Trophoblast cell (in vitro differentiated cells and primary cell): ENCODE measurements at places on chromosomes 13 and 19.

DNA sequence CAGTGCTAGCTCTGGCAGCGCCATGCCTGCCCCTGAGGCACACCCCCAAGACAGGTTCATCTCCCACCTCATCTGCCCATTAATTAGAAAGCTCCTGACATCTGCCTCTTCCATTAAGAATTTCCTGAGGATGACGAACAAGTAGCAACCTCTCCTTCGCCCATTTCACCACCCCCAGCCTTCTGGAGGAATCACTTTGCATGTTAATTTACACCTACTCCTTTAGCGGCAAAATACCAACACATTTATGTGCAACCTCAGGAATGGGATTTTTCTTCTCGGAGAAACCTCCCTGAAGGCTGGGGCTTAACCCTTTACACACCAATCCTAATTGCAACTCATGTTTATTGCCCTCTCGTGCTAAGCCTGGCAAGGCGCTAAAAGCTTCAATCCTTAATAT, 13.8 kb downstream of the SLC7A1 start:
- H3K36me3 ChIP-seq: peaks cover 3% of the 10 kb centered on the region
- peak; percentile 39 for DNase-seq
- H3K4me1 ChIP-seq: peaks cover 9% of the 10 kb centered on the region
- no peak overlapping the region for H3K27ac ChIP-seq

GRCh38 chr13:43095771-43096719, 72.7 kb downstream of the DNAJC15 start:
- no peak overlapping the region for H3K4me3 ChIP-seq
- H3K27me3 ChIP-seq: no peaks in the 10 kb centered on the region
- DNase-seq: no peak
- no peaks in the 10 kb centered on the region for H3K4me1 ChIP-seq
- H3K27ac ChIP-seq: no peak overlapping the region

GRCh38 chr13:48575031-48575430, 42.2 kb upstream of the RCBTB2 start:
- no peaks in the 10 kb centered on the region for H3K36me3 ChIP-seq
- H3K27me3 ChIP-seq: no peaks in the 10 kb centered on the region
- no peak overlapping the region for H3K4me3 ChIP-seq
- peaks cover 3% of the 10 kb centered on the region for H3K4me1 ChIP-seq

GRCh38 chr13:27411341-27411740, 13.1 kb upstream of the GTF3A start:
- no peaks in the 10 kb centered on the region for H3K27me3 ChIP-seq
- H3K4me3 ChIP-seq: no peak overlapping the region
- no peak for DNase-seq
- H3K27ac ChIP-seq: no peak overlapping the region
- H3K4me1 ChIP-seq: no peaks in the 10 kb centered on the region
- H3K36me3 ChIP-seq: no peaks in the 10 kb centered on the region

GRCh38 chr19:13588957-13589833, 82.9 kb upstream of the CACNA1A start:
- H3K27ac ChIP-seq: no peak overlapping the region
- no peaks in the 10 kb centered on the region for H3K4me1 ChIP-seq
- DNase-seq: peak; percentile 50
- H3K27me3 ChIP-seq: no peaks in the 10 kb centered on the region
- H3K4me3 ChIP-seq: no peak overlapping the region

DNA sequence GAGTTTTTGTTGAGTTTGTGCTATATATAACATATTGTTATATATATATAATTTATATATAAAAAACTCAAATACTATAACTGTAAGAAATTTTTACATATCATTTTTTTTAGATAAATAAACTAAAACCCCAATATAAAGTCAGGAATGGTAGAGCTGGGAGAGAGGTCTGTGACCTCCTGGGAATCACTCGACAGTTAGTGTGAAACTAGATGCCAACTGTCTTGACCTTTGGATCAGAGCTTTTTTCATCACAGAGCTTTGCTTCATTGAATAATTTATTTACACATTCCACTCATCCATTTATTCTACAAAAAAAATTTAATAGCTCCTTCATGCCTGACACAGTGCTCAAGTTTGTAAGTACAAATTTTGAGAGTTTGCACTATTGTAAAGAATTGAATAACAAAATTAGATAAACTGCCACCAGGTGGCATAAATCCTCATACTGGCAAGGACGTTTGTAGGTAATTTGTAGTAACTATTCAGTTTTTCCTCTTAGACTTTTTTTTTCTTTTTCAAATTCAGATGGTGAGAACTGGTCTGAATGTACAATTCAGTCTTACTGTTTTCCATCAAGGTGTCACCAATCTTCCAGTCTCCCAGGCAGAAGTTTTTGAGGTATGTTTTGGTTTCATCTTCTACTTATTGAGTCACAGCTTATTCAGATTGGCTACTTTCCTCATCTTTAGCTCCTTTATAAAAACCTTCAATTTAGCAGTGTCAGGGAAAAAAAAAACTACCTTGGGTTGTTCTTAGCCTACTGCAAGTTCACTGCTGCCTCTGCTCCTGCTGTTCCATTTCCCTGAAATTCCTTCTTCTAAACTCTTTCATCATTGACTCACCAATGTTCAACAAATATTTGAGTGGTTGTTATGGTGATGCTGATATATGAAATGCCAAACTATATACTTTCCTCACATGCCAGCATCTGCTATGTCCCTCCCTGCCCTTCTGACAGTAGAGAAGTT, 28.7 kb downstream of the LACC1 start:
- DNase-seq: peak; percentile 63
- H3K27me3 ChIP-seq: no peaks in the 10 kb centered on the region
- no peaks in the 10 kb centered on the region for H3K4me1 ChIP-seq
- H3K4me3 ChIP-seq: no peak overlapping the region
- no peak overlapping the region for H3K27ac ChIP-seq

DNA sequence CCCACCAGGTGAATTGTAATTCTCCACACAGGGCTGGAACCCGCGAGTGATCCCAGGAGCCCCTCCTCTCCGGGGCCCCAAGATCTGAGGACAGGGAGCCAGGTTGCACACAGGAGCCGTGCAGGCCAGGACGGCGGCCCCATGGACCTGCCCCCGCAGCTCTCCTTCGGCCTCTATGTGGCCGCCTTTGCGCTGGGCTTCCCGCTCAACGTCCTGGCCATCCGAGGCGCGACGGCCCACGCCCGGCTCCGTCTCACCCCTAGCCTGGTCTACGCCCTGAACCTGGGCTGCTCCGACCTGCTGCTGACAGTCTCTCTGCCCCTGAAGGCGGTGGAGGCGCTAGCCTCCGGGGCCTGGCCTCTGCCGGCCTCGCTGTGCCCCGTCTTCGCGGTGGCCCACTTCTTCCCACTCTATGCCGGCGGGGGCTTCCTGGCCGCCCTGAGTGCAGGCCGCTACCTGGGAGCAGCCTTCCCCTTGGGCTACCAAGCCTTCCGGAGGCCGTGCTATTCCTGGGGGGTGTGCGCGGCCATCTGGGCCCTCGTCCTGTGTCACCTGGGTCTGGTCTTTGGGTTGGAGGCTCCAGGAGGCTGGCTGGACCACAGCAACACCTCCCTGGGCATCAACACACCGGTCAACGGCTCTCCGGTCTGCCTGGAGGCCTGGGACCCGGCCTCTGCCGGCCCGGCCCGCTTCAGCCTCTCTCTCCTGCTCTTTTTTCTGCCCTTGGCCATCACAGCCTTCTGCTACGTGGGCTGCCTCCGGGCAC, 3.9 kb downstream of the FFAR1 start:
- H3K4me1 ChIP-seq: peaks cover 5% of the 10 kb centered on the region
- H3K4me3 ChIP-seq: no peak overlapping the region
- peak; percentile 28 for DNase-seq
- H3K27me3 ChIP-seq: no peaks in the 10 kb centered on the region

DNA sequence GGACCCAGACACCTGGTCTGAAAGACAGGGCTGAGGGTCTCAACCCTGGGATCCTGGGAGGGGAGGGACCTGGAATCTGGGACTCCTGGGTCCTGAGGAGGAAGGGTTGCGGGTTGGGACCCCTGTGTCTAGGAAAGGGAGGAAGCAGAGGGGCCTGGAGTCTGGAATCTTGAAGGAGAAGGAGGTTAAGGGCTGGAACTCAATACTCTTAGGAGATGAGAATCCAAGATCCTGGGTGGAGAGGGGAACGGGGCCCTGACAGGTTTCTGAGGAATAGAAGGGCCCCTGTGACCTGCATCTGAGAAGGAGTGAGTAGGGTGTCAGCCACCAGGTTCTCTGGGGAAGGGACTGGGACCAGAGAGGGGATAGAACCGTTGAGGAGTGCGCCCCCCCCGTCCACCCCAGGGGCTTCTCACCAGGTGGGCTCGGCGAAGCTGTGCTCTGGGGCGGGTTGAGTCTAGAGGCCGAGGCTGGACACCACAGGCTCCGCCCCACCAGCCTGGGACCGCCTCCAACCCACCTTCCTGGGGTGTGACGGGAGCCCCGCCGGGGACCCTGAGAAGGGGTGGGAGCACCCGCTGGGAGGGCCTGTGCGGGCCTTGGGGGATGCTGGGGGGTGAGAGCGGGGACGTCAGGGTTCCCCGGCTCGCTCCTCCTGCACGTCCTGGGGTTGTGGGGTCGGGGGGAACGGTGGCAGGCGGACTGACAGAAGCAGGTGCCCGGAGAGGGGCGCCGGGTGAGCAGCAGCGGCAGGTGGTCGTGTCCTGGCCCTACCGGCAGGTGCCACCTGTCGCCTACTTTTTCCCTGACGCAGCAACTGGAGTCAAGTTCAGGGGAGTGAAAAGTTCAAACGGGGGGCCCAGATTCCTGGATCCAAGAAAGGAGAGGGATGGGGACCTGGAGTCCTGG, at the start of gene MAMSTR:
Gene MAMSTR (minus strand): TSS at position 463 of the 909 bp plus-strand sequence. CDS start 694 bp downstream, outside the sequence.
- no peak within 1 kb of the TSS for H3K4me3 ChIP-seq
- no peaks in the 10 kb centered on the region for H3K36me3 ChIP-seq
- no peak within 1 kb of the TSS for H3K27ac ChIP-seq
- DNase-seq: no peak
- H3K27me3 ChIP-seq: no peaks in the 10 kb centered on the region
- H3K4me1 ChIP-seq: peaks cover 8% of the 10 kb centered on the region

GRCh38 chr13:39483326-39483725, 119.7 kb downstream of the LHFPL6 start:
- H3K27me3 ChIP-seq: no peaks in the 10 kb centered on the region
- H3K4me1 ChIP-seq: peaks cover 7% of the 10 kb centered on the region
- H3K4me3 ChIP-seq: no peak overlapping the region
- no peaks in the 10 kb centered on the region for H3K36me3 ChIP-seq
- H3K27ac ChIP-seq: no peak overlapping the region

- no peak overlapping the region for H3K27ac ChIP-seq
- no peaks in the 10 kb centered on the region for H3K27me3 ChIP-seq
- no peak for DNase-seq
- no peaks in the 10 kb centered on the region for H3K36me3 ChIP-seq
Measured at GRCh38 chr19:7104747-7105447, 35.4 kb downstream of the ZNF557 start.
